ENCODE measurements at places on chromosomes 12 and 14. TPM values are rescaled to one million over a fixed set of nuclear protein-coding genes. Genes with fewer than 3 reads are reported as not detected.
A peak's percentile ranks its signal among the peaks of the same experiment; 100 is the strongest.

The DHRS4L2 gene
- total RNA-seq, result 31.5 TPM

The ITGA7 gene
- 1.3 TPM for total RNA-seq

The LRRC10 gene
- not detected for total RNA-seq

The FANCM gene
- 9.5 TPM for total RNA-seq

The PLEK2 gene
- total RNA-seq, result 2.3 TPM

The RNU4-1 gene
- not detected for total RNA-seq

The P2RX7 gene
- not detected for total RNA-seq

The SLC6A12 gene
- total RNA-seq, result not detected

The FLVCR2 gene
- 0.85 TPM for total RNA-seq

The TAS2R8 gene
- not detected for total RNA-seq

The TMEM30B gene
- not detected for total RNA-seq

GRCh38 chr12:6125310-6125608 is 789 bp upstream of the VWF start:
- DNase-seq, result no peak

DNA sequence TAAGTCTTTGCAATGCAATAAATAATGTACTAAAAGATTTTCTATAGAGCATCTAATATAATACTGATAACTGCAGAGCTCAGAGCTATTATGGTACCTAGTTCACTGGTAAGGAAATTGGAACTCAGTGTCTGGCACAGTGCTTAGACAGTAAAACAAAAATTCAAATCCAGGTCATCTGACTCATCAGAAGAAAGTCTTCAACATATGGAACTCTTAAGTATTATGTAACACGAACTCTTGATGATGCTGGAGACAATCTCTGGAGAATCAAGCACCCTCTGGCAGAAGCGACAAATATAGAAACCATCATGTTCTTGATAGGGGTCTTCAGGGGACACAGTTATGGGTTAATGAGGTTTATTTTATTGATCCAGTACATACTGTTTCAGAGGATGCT is 37.3 kb upstream of the TRHDE start:
- no peak for DNase-seq

GRCh38 chr12:54601841-54602240 is 13.4 kb upstream of the PPP1R1A start:
- DNase-seq, result no peak

DNA sequence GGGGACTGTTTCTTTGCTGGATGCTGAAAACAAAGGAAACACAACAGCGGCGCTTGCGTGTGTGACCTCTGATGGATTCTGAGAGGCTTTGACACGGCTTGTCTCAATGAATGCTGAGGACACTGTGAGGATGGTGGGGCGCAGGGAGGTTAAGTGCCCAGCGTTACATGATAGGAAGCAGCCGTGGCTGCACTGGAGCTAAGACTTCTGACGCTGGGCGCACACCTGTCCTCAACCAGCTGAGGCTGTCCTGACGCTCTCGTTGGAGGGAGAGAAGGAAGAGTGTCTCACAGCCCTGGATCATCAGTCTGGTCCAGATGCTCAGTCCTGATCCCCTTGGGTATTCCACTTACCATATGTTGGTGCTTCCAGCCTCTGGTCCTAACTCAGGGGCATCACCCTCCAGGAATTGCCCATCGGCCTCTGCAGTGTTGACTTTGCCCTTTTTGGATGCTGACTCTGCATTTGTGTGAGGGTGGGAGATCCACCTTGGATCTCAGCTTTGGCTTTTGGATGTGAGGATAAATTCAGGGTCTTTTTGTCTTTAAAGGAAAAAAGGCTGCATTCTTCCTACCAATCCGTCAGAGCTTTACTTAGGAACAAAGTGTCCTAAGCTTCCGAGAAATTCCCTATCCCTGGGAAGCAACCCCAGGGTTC is 125.2 kb downstream of the ZNF664 start:
- DNase-seq, result no peak

DNA sequence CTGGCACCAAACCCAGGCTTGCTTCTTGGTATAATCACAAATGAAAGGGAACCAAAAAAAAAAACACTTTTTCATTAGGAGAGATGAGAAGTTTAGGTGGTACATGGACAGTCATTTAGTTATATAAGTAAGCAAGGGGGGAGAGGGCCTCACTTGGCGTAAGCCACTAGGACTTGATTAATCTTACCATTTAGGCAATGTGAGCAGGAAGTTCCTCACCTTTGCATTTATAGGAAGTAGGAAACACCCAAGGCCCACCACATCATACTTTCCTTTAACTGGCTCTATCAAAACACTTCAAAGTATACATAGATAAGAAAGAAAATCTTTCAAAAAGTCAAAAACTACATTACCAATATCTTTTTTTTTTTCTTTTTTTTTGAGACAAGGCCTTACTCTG is 6.7 kb upstream of the RPS6KA5 start:
- no peak for DNase-seq

GRCh38 chr12:129854591-129854990 is 49.2 kb downstream of the TMEM132D start:
- DNase-seq, result no peak

DNA sequence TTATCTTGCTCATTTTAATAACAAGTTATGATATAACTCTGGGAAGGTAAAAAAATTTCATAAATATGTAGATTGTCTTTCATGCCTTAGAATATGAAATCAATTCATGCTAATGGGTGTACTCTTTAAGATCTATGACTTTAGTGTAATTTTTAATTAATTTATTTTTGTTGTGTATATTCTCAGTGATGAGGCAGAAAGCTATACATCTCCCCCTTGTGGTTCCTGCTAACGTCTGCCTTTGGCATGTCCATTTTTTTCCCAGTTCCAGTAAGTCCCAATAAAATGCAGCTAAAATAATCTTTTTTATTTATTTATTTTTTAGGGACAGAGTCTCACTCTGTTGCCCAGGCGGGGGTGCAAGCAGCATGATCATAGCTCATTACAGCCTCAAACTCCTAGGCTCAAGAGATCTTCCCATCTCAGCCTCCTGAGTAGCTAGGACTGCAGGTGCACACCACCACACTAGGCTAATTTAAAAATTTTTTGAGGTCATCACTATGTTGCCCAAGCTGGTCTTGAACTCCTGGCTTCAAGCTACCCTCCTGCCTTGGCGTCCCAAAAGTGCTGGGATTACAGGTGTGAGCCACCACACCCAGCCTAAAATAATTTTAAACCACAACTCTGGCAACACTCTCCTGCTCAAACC is 3.3 kb upstream of the CHURC1 start:
- DNase-seq, result peak; percentile 40

DNA sequence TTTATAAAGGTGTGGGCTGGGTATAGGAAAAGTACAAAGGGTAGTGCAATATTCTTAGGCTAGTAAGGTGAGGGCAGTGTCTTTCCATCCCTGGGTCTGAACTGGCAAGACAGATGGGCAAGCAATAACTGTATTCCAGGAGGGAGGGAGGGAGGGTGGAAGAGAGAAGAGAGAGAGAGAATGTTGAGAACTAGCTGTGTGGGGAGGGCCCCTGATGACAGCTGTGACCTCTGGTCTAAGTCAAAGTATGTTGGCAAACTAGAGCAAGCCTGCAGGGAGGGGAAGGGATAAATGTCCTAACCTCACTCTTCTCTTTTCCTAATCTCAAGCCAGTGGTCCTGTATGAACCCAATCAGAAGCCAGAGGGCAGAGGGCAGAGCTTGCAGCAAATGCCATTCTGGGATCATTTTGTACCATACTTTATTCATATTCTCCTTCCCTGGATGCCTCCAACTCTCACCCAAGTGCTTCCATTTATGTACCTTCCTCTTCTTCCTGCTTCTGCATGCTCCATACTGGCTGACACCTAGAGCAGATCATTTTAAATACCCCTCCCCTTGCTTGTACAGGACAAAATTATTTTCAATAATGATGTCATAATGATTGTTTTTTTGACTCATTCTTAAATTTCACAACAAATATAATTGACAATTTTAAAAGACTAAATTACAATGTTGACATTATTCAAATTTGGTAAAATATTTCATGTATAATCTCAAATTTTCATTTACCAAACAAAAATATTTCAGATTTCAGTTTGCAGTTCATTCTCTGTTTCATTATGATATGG is 75.9 kb downstream of the AKAP6 start:
- DNase-seq, result no peak

DNA sequence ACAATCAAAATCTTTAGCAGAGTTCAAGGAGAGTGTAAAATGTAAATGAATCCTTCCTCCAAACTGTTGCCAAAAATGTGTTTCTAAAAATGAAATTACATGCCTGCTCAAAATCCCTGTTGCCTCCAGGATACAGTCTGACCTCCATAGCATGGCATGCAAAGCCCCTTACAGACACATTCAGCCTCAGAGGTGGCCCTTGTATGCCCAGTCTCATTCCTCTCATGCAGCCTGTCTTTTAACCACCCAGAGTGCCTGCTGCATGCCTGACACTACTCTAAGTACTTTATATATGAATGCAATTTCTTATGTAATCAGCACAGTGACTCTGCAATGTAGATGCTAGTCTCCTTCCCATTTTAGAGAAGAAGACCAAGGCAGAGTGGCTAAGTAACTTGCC is 24.4 kb upstream of the PTPRQ start:
- DNase-seq, result no peak

DNA sequence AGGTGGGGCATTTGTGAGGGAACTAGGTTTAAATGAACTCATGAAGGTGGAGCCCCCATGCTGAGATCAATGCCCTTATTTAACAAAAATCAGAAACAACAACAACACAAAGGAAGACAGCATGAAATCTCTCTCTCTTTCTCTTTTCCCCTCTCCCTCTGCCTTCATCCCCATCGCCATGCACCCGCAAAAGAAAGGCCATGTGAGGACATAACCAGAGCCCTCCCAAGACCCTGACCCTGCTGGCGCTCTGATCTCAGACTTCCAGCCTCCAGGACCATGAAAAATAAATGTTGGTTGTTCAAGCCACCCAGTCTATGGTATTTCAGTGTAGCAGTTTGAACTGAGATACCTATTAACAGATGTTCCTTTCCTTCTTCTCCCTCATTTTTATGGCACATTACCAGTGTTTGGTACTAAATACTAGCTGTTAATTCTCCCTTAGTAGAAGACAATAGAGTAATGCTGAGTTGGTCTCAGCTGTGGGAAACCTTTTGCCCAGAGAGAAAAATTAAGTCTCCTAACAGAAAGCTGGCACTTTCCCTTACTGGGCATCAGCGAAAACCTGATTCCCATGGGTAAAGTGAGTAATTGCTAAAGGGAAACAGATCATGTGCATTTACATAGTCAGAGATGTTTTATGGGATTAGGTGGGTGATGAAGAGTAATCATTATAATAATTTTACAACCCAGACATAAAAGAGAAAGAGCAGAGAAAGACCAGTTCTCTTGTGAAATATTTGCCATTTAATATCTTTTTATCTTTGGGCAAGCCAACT is 264.0 kb upstream of the PLEKHG7 start:
- no peak for DNase-seq

DNA sequence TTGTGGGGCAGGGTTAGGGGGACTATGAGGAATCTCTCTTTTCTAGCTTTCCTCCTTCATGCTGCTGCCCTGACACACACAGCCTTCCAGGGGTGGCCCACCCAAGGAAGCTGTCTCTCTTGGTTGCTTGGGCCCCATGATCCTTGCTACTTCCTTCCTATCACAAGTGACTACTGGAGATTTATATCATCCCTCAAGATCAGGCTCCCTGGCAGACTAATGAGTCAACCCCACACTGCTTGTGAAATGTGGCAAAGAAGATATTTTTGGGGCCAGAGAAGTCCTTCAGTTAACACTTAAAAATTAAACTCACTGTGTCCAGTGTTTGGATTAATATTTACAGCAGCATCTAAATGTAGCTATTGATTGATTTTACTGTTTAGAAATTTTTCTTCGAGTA is 1.5 kb downstream of the OR4E1 start:
- no peak for DNase-seq

GRCh38 chr12:114628199-114628598 is 55.8 kb downstream of the TBX3 start:
- DNase-seq, result no peak

DNA sequence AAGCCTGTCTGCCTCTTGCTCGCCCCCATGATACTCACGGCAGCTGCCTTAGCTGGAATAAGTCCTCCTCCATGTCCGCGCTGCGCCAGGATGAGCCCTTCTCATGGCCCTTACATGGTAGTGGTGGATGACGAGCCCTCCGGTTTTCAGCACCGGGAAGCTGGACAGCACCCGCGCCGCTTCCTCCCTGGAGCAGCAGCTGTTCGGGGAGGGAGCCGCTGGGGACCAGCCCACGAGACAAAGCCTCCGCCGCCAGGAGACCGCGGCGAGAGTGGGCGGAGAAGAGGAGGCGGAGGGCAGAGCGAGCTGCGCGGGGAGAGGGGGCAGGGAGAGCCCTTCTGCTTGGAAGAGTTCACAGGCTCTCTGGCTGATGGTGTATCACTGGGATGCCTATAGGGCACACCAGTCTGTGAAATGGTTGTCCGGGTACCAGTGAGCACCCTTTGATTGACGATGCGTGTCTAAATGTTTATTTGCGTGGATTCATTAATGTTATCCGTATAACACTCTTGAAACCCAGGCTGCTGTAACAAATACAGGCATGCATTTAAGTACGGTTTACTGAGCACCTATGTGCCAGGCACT is at the start of gene SVOP:
TSS of gene SVOP (minus strand) at position 273 of the 585 bp plus-strand sequence. CDS start at position 73, 200 bp downstream.
- peak; percentile 73 for DNase-seq

GRCh38 chr14:104112609-104113571 is 25.5 kb upstream of the KIF26A start:
- no peak for DNase-seq

GRCh38 chr12:69726922-69727321 is 11.7 kb upstream of the RAB3IP start:
- DNase-seq, result no peak

DNA sequence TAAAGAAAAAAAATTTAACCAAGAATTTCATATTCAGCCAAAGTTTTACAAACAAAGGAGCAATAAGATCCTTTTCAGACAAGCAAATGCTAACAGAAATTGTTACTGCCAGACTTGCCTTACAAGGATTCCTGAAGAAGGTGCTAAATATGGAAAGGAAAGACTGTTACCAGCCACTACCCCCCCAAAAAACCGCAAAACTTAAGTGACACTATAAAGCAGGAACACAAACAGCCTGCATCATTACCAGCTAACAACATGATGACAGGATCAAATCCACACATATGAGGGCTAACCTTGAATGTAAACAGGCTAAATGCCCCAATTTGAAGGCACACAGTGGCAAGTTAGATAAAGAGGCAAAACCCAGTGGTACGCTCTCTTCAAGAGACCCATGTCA is 55.7 kb downstream of the APOBEC1 start:
- DNase-seq, result no peak
